ENCODE measurements at places on chromosomes 1 and 21. TPM values are rescaled to one million over a fixed set of nuclear protein-coding genes. Genes with fewer than 3 reads are reported as not detected.

Gene ZFYVE9
- total RNA-seq: 18.0 TPM

Gene MEX3A
- 15.8 TPM for total RNA-seq

Gene MAEL
- total RNA-seq: not detected

Gene TNN
- total RNA-seq: not detected

Gene CFHR5
- total RNA-seq: not detected

Gene LINGO4
- not detected for total RNA-seq

Gene PCAT6
- total RNA-seq: 2.2 TPM

Gene CFAP141
- not detected for total RNA-seq

Data from Panc1 (cell line).